ENCODE measurements at places on chromosomes 11 and 22. TPM values are rescaled to one million over a fixed set of nuclear protein-coding genes. Genes with fewer than 3 reads are reported as not detected.

GRCh38 chr11:67470337-67471002 lies 1.4 kb upstream of the TMEM134 start:
- DNase-seq, result no peak

DNA sequence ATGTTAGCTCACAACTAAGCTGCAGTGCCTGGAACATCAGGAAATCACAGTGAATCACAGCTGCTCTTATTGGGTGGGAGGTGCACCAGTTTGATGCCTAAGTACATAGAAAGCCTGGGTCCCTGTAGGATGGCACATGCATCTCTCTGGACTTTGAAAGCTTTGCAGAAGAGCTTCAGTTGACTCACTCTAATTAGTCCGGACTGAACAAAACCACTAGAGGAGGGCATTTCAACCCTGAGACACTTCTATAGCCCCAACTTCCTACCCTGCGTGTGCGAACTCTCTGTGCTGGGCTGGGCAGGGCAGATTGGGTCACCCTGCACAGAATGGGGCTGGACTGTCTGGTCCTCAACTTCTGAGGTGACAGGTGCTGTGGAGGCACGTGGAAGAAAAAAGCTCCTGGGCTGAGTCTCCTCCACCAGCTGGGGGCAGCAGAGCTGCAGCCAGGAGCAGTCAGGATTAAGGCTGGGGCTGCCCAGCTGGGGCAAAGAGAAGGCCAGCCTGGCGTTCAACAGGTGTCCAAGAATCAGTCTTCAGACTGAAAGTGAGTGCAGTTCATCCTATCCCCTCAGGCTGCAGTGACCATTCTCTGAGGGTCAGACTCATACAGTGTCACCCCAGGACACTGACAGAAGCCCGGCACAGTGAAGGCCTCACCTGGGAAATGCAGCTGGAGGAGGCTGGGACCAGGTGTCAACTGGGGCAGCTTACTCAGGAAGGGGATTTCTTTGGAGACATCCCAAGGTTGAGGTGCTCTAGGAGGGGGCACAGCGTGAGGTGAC lies 22.1 kb downstream of the GGTLC2 start:
- DNase-seq, result no peak

GUCY1A2 gene
- 10.6 TPM for total RNA-seq

MYBPC3 gene
- 2,568 TPM for total RNA-seq

NXPE1 gene
- total RNA-seq, result not detected

- no peak for DNase-seq
These were observed 6.4 kb upstream of the BMAL1 start for GRCh38 chr11:13271060-13271693.

- DNase-seq, result no peak
These were observed 171.3 kb downstream of the BRD1 start for GRCh38 chr22:49656291-49656851.

DNA sequence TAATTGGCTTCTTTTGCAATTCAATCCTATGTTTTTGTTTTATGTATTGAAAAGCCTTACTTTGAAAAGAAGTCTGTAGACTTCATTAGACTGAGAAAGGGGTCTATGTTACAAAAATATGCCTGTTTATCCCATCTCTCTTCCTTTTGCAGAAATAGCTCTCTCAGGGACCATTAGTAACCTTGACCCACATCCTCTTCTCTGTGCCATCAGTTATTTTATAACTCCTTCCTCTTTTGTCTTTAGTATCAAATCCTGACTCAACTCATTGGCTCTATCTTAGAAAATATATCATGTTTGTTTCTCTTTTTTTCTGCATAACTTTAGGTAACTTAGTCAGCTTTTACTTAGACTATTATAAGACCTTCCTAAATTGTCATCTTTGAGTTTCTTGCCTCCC lies 20.3 kb downstream of the ZC3H12C start:
- DNase-seq, result no peak

ASRGL1 gene
- 4.1 TPM for total RNA-seq

DNA sequence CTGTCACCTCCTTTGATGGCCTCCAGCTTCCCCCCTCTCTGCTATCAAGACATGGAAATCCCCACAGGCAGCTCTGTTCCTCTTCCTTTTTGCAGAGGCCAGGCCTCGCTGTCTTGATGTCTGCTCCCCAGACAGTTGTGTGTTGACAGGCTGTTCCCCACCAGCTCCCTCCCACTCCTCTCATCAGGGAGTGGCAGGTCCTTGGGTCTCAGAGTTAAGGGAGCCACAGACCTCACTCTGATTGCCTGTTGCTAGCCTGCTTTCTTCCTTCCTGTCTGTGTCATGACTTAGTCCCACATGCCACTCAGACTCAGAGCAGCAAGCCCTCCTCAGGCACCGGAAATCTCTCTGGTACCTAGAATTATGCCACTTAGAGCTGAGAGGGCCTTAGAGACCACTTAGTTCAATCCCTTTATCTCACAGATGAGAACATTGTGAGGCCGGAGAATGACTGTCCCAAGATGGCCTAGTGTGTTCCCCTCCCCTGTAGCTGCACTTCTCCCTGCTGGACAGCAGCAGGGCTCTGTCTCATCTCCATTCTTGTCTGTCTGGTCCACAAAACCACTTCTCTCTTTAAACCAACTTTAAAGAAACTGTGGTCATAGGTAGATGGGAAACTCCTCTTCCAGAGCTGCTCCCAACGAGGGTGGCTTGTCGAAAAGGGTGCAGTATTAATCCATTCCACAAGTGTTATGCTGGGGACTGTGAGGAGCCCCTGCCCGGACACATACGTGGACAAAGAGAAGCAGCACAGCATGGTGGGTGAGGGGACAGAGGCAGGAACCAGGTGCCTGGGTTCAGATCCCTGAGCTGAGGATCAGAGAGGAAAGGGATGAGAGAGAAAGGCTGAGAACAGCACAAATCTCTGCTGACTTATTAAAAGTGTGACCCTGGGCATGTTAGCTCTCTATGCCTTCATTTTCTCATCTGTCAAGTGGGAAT lies 4.2 kb downstream of the AMPD3 start:
- DNase-seq, result no peak
